CD8-positive, alpha-beta T cell (primary cell): ENCODE measurements at places on chromosomes 2 and 18. TPM values are rescaled to one million over a fixed set of nuclear protein-coding genes. Genes with fewer than 3 reads are reported as not detected.
A peak's percentile ranks its signal among the peaks of the same experiment; 100 is the strongest.

- DNase-seq = peak; percentile 70
Measured at GRCh38 chr2:85390941-85391669, 19.1 kb downstream of the CAPG start.

DNA sequence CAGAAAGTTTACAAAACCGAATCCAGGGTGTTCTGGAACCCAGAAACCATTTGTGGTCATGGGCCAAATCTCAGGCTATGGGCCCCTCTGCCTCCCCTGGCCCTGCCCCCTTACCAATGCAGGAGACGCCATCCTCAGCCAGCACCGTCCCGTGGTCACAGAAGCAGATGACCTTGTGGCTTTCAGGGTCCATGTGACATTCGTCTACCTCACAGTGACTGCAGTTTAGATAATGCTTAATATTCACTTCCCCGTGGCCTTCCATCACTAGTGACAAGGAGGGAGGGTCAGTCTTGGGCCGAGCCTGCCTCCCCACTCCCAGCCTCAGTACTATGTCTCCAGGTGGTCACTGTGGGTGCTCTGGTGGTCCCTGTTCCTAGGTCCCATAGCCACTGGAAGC is 111.6 kb downstream of the CLIP4 start:
- DNase-seq = no peak

GRCh38 chr2:129056959-129057317 is 738.3 kb upstream of the HS6ST1 start:
- DNase-seq = no peak

DNA sequence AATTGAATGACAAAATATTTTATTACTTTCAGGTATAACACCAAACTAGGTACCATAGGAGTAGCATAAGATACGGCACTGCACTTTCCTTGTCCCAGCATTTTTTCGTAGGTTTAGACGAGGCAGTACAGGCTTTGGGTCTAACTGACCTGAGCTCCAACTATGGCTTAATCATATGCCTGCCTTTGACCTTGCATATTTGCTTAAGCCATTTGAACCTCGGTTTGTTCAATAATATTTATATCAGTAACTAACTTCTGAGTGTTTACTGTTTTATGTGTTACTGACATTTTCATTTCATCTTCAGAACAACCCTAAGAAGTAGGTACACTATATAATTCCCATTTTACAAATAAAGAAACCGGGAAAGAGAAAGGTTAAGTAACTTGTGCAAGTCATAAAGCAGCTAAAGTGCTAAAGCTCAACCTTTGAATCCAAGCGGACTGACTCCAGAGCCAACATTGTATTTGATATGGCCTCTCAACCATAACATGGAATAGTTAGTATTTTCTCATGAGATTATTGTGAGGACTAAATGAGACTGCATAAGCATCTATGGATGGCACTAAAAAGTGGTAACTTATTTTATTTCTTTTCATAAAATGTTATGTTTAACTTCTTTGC is 104.0 kb downstream of the R3HDM1 start:
- no peak for DNase-seq

DNA sequence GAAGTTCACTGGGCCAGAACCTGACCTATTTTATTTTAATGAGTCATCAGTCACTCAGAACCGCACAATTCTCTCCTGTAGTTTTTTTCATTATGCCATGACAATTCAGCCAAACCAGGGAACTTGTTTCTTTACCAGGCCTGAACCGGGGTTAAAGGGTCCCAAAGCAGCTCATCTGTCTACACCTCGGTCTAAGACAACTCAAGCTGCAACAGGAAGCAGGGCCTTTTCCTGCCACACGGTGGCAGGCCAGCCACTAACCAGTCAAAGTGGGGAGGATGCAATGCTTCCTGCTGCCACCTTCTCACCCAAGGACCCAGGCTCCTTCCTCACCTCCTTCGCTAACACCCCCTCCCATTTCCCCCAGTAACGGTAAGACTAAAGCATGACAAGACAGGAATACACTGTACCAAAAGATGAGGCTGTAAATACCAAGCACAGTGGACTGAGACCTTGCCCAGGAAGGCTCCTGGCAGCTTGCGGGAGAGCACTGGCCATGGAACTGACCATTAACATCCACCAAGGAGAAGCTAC is 56.7 kb upstream of the ACKR3 start:
- peak; percentile 52 for DNase-seq

GRCh38 chr2:108869542-108869941 is 83.0 kb downstream of the CCDC138 start:
- no peak for DNase-seq

BOK gene
- total RNA-seq = not detected

GRCh38 chr2:222490131-222490530 is 65.8 kb downstream of the SGPP2 start:
- DNase-seq = no peak

- no peak for DNase-seq
Measured at GRCh38 chr2:75007819-75008218, 49.4 kb downstream of the POLE4 start.

ATP8B1 gene
- total RNA-seq = not detected

ZFAND2B gene
- 78.7 TPM for total RNA-seq

DNA sequence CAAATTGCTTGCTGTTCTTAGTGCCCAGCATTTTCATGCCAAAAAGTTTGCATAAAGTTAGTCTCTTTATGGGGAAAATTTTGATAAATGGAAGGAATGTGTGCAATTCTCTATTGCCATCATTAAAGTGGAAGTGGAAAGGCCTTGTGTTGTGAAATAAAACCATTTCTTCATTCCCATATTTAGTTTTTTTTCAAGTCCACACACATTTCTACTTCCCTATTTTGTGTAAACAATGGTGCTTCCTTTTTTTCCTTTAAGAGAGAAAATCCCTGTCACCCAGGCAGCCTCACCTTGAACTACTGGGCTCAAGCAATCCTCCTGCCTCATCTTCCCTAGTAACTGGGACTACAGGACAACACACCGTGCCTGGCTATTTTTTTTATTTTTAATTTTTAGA is 42.3 kb upstream of the NCOA1 start:
- no peak for DNase-seq

- no peak for DNase-seq
Measured at GRCh38 chr18:64713284-64713683, 564.4 kb upstream of the LINC00305 start.

GRCh38 chr2:1791685-1792435 is 47.5 kb upstream of the PXDN start:
- DNase-seq = no peak

MROH2A gene
- not detected for total RNA-seq

GRCh38 chr2:173106959-173107628 is 31.4 kb downstream of the MAP3K20 start:
- no peak for DNase-seq

LYG1 gene
- 0.81 TPM for total RNA-seq

KCNK3 gene
- not detected for total RNA-seq

GRCh38 chr2:98772536-98772935 is 41.6 kb upstream of the MGAT4A start:
- no peak for DNase-seq

GRCh38 chr2:29326926-29327325 is 211.7 kb downstream of the CLIP4 start:
- DNase-seq = no peak

DNA sequence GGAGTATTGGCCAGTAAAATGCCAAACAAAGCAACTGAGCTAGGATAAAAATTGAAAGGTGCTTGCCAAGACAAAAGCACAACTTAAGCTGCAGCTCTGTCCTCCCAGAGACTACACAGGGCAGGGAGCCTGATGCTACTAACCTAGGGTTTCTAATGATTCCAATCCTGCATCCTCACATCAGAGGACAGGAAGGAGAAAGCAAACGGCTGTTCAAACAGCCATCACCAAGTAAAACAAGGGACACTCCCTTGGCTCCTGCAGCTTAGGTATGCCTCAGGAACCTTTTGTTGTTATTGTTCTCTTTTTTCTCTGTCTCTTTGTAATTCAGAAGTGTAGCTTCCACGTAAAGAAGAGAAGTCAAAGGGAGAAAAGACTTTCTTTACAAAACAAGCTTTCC is 99.5 kb downstream of the TCF4 start:
- no peak for DNase-seq

DNA sequence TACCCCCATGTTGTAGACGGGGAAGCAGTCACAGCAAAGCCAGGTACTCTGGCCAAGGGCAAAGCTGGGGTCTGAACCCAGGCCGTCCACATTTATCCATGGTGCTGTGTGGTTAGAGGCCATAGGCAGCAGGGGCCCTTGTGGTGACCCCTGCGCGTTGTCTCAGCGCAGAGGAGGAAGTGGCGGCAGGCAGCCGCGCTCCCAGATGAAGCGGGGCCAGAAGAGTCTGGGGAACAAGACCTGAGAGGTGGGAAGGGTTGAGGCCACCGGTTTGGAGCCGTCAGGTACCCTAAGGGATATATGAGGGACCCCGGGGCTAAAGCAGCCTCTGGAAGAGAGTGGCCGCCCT is 770 bp downstream of the ZNF396 start:
- peak; percentile 50 for DNase-seq

PLCD4 gene
- total RNA-seq = 0.67 TPM

DNA sequence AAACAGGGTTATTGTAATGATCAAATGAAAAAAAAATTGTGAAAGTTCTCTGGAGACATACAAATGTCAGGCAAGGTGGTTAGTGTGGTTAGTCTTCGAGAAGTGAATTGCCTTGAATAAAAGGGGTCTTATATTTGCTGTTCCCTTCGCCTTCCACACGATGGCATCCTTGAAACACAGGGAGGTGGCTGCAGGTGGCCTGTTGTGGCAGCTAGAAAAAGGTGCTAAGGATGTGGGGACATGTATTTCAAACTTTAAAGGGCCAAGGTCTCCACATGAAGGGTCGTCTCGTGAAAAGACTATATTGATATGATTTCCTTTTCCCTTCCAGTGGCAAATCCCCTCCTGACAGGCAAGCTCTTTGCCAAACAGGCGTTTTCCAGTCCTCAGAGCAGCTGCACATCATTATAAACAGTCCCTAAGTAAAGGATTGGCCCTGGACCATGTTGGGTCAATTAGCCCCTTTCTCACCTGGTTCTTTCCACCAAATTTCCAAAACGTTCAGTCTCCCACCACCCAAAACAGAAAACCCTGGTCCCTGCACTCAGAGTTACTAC is 68.5 kb downstream of the COPS8 start:
- DNase-seq = peak; percentile 57

- no peak for DNase-seq
Measured at GRCh38 chr18:998936-999335, 94.3 kb downstream of the ADCYAP1 start.

RSAD2 gene
- 1.8 TPM for total RNA-seq

DNA sequence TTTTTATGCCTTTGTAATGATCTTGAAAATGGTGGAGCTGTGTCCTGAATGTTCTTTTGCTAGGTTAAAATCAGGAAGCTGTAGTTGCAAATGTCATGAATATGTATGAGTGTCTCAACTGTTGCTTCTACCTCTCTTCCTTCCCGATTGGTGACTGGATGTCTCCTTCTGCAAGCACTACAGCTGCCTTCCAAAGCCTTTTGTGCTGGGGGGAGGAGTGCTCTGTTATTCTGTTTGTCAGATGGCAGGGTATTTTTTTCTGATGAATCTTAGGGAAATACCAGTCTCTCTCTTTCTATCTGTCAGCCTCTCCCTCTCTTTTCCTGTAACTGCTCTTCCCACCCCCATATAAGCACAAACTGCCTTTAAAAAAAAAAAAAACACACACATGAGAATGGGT is 1396.3 kb upstream of the CELF4 start:
- DNase-seq = no peak

CPO gene
- total RNA-seq = not detected

GRCh38 chr2:48059975-48060374 is 153.7 kb upstream of the FBXO11 start:
- no peak for DNase-seq

TUBA4B gene
- not detected for total RNA-seq

- DNase-seq = peak; percentile 56
Measured at GRCh38 chr2:54568876-54569321, 112.8 kb downstream of the SPTBN1 start.

GRCh38 chr2:190452433-190452832 is 44.3 kb downstream of the MFSD6 start:
- DNase-seq = no peak

DNA sequence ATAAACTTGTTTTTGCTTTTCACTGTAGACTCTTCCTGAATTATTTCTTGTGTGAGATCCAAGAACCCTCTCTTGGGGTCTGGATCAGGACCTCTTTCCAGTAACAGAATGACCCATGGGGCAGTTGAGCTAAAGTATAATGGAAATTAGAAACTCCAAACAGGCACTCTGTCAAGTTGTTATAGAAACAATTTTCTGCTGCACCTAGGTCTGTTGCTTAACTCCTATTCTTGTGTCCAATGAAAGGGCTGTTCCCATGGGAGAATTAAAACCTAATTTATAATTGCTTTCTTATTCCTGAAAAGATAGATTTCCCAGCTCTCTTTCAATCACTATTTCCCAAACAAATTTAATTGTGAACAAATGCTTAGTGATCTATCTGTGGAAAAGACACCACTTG is 1341.3 kb upstream of the PIK3C3 start:
- DNase-seq = no peak

DNA sequence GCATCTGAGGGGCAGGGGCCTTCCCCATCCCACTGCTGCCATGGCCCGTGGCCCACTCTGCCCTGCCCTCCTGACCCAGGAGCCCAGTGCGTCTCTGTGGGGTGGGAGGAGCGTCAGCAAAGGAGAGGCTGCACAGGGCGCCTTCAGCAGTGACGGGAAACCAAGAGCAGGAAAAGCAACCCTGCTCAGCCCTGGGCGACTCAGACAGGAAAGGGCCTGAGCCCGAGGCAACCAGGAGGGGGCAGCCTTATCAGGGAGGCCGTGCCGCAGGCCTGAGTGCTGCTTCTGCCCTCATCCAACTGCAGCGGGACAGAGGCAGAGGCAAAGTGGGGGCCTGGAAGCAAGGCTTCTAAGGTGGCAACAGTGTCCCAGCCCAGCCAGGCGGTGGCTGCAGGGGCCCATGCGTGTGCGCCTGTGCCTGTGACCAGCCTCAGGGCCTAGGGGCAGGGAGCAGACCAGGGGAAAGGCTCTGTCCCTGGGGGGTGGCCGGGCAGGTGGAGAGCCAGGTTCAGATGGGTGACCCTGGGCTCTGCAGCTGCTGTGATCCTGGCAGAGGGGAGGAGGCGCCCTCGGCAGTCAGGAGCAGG is 23.3 kb upstream of the ALPI start:
- no peak for DNase-seq

DNA sequence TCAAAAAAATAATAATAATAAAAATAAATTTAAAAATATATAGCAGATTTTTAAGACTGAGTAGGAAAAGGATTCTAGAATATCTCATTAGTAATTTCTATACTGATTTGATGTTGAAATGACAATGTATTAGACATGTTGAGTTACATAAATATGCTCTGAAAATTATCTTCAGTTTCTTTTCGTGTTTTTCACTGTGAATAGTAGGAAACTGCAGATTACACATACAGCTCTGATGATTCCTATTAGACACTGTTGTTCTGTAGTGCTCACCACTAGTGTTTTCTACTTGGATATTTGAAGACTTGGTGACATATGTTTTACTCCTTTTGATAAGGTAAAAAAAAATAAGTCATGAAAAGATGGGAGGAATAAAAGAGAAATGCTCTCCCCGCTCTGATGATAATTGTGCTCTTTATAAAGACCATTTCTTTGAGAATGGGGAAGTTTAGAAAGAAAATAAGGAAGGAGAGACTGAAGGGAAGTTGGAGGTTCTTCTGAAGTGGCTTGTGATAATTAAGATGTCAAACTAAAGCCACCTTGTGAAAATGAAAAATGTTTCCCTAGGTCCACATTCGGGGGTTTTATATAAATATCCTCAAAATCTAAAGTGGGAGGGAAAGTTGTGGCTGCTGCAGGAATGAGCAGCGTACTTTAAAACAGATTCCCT is 52.9 kb downstream of the SLC9A2 start:
- DNase-seq = no peak

GRCh38 chr2:44325897-44326296 is 35.4 kb downstream of the PREPL start:
- DNase-seq = no peak
